ENCODE measurements at places on chromosomes 12 and 14.
A peak's percentile ranks its signal among the peaks of the same experiment; 100 is the strongest.

DNA sequence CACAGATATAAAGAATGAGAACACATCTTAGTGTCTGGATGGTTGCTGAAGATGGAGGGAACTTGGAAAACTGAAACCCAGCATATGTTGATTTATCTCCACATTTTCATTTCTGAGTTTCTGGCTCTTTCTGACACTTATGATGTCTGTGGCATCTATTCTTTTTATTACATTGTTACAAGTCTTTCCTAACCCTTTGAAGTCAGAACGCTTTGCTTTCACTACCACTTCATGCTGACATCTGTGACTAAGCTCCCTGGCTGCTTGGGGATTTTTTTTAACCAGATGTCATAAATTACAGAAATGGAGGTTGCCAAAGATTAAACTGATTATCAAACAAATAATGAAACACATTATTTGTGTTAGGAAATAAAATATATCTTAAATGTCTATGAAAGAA lies 188.7 kb downstream of the KITLG start:
- DNase-seq = no peak

- DNase-seq = no peak
These were observed at the start of gene SLC7A7 for GRCh38 chr14:22814941-22815713. SLC7A7 (minus strand) TSS chr14:22815435; CDS start chr14:22813398, 2,037 bp downstream.

DNA sequence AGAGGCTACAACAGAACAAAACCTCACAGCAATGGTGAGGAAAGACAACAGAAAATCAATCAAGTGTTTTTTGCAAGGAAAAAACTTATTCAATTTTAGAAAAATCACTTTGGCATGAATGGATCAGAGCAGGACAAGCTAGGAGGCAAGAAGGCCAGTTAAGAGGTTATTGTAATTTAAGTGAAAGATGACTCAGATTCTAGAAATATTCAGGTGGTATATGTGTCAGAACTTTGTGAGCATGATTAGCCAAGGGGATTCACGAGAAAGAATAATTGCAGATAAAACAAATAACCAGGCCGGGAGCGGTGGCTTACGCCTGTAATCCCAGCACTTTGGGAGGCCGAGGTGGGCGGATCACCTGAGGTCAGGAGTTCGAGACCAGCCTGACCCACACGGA lies 12.7 kb downstream of the GCH1 start:
- DNase-seq = no peak

- DNase-seq = no peak
These were observed 16.7 kb downstream of the CDK2AP1 start for GRCh38 chr12:123254853-123255446.

- DNase-seq = no peak
These were observed 97.9 kb upstream of the FAR2 start for GRCh38 chr12:29051221-29051620.

- DNase-seq = no peak
These were observed 63.2 kb downstream of the NAV3 start for GRCh38 chr12:77893918-77894317.

GRCh38 chr14:95362138-95362494 lies 42.4 kb upstream of the CLMN start:
- no peak for DNase-seq

GRCh38 chr14:70708717-70709570 lies 67.2 kb downstream of the TTC9 start:
- DNase-seq = no peak

DNA sequence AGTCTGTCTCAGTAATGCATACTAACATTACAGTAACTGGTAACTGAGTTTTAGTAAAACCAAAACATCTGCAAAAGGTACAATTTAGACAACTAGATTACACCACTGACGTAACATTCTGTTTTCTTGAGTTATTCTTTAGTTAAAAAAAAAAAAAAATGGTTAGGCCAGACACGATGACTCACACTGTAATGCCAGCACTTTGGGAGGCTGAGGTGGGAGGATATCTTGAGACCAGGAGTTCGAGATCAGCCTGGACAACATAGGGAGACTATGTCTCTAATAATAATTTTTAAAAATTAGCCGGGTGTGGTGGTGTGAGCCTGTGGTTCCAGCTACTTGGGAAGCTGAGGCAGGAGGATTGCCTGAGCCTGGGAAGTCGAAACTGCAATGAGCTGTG lies 34.1 kb downstream of the AP5M1 start:
- no peak for DNase-seq

- no peak for DNase-seq
These were observed 55.2 kb upstream of the PTGR2 start for GRCh38 chr14:73796415-73796814.

GRCh38 chr12:78121969-78122610 lies 291.4 kb downstream of the NAV3 start:
- DNase-seq = no peak

DNA sequence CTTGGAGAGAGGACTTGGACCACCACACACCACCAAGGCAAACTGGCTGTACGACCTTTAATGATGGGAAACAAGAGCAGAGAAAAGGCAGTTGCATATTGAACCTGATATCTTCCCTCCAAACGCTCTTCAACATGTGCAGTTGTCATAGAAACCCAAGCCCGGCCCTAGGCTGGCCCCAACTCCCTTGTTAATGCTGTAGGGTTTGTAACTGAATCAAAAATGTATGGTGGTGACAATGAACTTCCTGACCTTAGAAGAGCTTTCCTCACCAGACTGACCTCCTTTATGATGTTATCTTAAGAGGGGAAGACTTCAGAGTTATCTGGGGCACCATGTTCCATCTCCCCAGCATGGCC lies 12.3 kb downstream of the APOLD1 start:
- no peak for DNase-seq

DNA sequence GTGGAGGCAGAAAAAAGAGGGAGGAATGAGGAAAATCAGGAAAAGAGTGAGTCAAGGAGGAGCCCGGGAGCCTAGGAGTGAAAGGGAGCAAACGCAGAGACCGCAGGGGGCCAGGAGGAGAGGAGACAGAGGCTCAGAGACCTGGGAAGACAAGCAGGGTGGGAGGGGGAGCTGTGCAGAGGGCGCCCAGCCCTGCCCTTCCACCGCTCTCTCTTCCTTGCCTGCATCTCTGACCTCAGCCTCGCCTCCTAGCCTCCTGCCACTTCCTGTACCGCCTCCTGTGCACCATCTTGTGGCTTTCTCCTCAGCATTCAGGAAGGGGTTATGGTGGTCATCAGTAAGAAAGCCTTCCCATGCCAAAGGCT lies 1.3 kb downstream of the CLSTN3 start:
- no peak for DNase-seq

- DNase-seq = no peak
These were observed 1.6 kb downstream of the CACNA1C start for GRCh38 chr12:2054091-2055018.

GRCh38 chr12:95131589-95132340 lies 58.3 kb upstream of the NR2C1 start:
- no peak for DNase-seq

GRCh38 chr12:47876440-47876960 lies 28.3 kb downstream of the VDR start:
- no peak for DNase-seq

DNA sequence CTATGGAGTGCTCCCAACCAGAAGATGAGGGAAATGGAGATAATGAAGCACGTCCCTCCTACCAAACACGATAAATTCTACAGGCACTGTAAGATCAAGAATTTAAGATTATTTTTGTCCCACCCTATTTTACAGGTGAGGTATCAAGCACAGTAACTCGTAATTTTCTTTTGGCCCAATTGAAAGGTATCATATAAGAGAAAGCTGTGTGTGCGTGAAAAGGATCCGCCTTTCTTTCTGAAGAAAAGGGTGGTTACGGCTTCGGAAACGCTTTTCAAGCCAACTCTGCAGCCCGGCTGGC lies 733 bp upstream of the KLHDC2 start:
- DNase-seq = no peak

DNA sequence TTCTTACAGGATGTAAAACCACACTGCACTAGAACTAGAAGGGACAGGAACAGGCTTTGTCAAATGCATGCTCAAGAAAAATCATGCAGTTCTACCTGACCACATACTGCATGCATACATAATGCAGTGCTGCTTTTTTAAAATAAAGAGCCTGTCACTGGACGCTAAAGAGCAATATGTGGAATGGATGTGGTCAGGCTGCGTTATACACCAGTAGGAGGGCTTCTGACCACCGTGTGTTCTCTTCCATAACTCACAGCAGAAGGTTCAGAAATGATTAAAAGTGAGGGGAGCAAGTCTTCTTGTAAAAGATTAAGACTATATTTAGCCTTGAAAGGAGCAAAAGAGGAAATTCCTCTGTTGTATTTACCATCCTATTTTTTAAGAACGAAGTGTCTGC lies 392.0 kb downstream of the EMP1 start:
- no peak for DNase-seq

DNA sequence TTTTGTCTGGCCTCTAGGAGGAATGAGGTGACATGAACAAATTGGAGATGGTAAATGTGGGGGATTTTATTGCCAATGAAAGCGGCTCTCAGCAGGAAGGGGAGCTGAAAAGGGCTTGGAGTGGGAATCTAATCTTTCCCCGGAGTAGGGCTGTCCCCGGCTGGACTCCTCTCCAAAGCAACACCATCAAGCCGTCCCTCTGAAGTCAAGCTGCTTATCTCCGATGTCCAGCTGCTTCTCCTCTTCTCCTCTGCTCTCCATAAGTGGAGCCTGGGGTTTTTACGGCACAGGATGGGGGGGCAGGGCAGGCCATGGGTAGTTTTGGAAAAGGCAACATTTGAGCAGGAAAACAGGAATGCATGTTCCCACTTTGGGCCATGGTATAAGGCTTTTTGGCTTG lies 113.5 kb downstream of the TMEM132D start:
- DNase-seq = no peak

- no peak for DNase-seq
These were observed 1.3 kb downstream of the TMEM233 start for GRCh38 chr12:119594772-119595445.

DNA sequence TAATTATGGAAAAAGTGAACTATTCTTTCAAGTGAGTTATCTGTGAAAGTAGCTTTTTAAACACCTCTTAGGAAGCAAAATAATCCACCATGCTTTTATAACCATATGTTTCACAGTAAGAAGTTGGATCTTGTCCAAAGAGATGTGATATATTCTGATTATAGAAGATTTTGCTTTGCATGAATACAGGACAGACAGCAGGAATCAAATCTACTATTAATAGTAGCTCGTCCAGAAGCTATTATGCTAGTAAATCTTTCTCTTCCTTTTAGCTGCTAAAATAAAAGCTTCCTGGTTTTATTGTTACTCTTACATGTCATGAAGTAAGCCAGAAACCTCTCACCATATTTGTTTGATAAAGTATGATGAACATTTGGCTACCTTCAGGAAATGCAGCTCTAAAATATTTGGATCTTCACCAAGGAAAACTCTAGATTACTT lies 257.0 kb downstream of the IPO8 start:
- DNase-seq = no peak

- no peak for DNase-seq
These were observed 158.8 kb downstream of the PHLDA1 start for GRCh38 chr12:75872762-75873161.

DNA sequence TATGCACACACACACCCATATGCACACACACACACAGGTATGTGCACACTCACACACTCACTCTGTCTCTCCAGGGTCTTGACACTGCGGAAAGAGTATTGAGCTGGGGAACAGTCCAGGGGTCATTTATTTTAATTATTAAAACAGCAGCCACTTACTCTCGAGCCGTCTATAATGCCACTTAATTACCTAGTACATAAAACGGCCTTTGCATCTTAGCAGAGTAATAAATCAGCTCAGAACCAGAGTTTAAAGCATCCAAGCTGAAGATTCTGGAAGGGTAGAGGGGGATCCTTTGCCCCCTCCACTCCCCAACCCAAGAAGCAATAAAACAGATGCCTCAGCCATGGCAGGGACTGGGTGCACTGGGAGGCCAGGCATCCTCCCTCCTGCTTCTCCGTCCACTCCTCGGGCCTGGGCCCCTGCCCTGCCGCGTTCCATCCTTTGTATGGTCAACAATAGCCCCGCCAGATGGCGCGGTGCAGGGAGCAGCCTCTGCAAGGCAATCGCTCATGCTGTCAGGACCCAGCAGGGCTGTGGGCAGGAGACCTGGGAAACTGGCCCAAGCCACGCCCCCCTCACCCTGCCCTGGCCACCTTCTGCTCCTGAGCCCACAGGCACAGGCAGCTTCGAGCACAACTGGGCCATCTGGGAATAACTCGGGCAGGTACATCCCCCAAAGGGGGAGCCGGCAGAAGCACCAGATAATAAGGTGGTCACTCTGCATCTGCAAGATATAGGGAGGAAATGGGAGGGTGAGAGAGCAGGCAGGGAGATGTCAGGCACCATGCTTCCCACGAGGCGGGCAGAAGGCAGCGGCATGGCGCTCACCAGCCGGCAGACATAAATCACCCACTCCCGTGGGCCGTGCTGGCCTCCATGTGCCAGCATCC lies 40.9 kb downstream of the CCDC85C start:
- DNase-seq = no peak

DNA sequence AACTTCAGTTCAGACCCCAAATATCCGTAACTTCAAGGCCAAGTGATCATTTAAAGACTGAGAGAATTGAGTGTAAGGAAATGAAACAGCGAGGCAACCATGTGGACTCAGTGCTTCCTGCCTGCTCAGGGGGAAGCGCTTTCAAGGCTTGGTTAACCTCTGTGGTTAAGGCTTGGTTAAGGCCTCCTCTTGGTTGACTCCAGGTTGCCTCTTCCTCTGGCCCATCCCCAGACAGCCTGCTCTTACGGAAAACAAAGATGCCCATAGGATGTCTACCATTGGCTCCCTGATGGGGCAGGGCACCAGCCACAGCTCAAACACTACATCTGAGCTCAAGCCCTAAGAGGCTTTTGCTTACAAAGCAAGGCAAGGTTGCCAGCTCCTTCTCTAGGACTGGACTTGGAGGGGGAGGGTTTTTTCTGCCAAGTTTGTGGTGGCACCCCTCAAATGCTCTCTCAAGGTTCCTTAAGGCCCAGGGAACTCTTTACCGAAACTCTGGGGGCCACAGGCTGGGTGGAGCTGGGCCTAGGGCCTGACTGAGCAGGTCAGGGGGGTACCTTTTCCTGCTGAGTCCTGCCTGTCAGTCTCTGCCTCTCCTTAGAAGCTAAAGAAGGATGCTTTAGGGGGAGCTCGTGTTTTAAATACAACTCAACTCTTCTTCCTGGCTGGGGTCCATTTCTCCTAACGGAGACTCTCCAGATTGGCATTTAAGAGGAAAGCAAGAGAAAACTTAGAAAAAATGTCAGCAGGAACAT lies 13.7 kb downstream of the COL2A1 start:
- no peak for DNase-seq

DNA sequence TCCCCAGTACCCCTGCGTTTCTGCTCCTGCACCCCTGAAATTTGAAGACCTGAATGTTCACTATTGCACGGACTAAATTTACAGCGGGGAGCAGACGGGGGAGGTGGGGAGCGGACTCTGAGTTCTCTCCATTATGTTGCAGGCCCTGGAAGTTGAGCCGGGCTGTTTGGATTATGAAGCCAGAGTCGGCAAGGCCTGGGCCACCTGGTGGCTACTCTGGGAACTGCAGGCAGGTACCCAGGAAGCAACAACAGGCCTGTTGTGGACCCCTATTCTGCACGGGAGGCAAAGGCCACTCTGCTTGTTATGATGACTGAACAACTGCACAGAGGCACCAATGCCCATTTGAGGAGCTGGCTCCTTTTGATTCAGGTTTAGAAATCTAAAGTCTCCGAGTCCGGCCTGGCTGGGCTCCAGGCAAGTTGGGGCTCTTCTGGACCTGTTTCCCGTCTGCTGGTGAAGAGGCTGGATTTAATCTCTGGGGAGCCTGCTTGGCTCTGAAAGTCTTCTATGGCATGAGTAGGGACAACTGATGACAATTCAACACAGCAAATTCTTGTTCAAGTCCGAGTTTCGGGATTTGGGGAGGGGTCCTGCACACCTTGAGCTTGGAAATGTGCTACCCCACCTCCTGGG lies 34.1 kb upstream of the FAM181A start:
- DNase-seq = peak; percentile 67

- DNase-seq = no peak
These were observed 1319.1 kb downstream of the TMEM121 start for GRCh38 chr14:106845286-106846087.

- no peak for DNase-seq
These were observed 241.6 kb upstream of the TMTC1 start for GRCh38 chr12:30025317-30025716.

All from stimulated activated CD4-positive, alpha-beta T cell treated with anti-CD3 and anti-CD28 coated beads, Interleukin-1b, Interleukin-23, amount 100 ng/mL, for 1 hour (primary cell).